ENCODE measurements at places on chromosomes 5 and 9. TPM values are rescaled to one million over a fixed set of nuclear protein-coding genes. Genes with fewer than 3 reads are reported as not detected.

Gene TPRN
- total RNA-seq = 15.1 TPM

Gene P4HA2
- 49.5 TPM for total RNA-seq

- no peak for DNase-seq
These were observed 15.7 kb downstream of the PIP5K1B start for GRCh38 chr9:68720656-68721313.

Gene LHX3
- total RNA-seq = not detected

DNA sequence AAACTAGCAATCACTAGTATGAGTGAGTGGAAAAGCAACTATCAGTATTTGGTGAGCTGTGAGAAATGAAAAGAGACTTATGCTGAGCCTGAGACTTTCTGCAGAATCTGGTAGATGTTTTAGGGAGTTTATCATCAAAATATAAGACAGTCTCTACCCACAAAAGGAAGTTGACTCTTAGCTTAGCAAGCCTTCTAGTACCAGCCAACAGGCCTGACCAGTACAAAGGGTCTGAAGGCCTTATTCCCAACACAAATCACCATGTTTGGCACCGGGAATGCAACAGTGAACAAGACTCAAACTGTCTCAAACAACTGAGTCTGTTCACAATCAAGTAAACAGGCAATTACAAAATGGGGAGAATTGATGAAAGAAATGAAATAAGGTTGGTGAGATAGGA, 244.4 kb downstream of the CWC27 start:
- DNase-seq = no peak

GRCh38 chr5:89204756-89205155, 321.8 kb upstream of the MEF2C start:
- no peak for DNase-seq

GRCh38 chr9:117088140-117088539, 326.7 kb downstream of the ASTN2 start:
- peak; percentile 1 for DNase-seq

Gene C9
- not detected for total RNA-seq

- no peak for DNase-seq
These were observed 76.1 kb downstream of the NREP start for GRCh38 chr5:111680737-111681413.

- peak; percentile 20 for DNase-seq
These were observed 420.2 kb upstream of the IRX1 start for GRCh38 chr5:3175416-3175815.

- DNase-seq = no peak
These were observed 138.1 kb downstream of the RGS3 start for GRCh38 chr9:113601656-113602055.

DNA sequence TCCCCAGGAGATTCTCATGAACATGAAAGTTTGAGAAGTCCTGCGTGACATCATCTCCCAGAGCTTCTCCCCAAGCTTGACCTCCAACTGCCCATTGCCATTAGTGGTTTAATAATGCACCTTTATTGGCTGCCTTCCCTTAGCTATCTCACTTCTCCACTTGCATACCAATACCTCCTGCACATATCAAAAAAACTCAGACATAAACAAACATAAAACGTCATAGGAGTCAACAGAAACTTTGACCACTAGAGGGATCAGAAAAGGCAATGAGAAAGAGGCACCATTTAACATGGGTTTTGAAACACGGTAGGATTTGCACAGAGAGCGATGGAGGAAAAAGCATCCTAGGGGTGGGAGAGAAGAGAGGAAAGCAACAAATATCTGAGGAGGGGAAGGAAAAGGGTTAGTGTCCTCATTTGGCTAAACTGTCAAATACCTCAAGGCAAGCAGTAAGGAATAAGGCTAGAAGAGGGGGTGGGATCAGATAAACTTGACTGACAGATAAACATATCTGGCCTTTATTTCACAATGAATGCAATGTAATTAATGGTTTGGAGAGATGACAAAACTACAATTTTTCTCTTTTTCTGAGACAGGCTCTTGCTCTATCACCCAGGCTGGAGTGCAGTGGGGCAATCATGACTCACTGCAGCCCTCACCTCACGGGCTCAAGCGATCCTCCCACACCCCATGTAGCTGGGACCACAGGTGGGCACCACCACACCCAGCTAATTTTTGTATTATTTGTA, 27.0 kb downstream of the GNAQ start:
- no peak for DNase-seq

Gene CARTPT
- not detected for total RNA-seq

DNA sequence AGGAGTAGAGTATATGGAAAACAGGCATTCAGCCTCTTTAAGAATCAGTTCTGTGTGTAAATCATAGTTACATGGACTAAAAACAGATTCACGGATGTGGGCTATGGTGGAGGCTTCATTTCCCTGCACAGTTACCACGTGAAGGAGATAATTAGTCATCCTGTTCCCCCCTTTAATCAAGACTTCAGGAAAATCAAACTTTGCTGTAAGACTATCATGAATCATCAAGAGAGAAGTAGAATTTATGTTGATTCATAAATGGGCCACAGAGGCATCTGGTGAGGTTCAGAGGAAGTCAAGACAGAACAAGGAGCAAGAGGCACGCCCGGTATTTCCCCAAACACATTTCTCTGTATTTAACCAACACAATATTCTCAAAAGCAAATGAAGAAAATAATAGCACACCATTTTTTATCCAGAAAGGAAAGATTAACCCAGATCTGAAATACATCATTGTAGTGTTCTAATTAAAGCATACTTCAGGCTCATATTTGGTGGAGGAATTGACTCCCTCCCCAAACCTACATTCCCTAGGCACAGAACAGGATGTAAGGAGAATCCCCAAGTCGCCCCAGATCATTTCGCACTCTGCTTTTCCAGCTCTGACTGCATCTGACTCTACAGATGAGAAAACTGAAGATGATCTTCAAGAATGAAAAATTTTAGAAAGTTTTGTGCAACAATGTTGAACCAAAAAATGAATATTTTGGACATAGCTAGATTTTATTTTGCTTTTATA, 175.8 kb upstream of the GAS1 start:
- DNase-seq = no peak

Gene C5orf15
- 41.4 TPM for total RNA-seq

GRCh38 chr5:173472784-173473278, 143.6 kb downstream of the BOD1 start:
- DNase-seq = no peak

DNA sequence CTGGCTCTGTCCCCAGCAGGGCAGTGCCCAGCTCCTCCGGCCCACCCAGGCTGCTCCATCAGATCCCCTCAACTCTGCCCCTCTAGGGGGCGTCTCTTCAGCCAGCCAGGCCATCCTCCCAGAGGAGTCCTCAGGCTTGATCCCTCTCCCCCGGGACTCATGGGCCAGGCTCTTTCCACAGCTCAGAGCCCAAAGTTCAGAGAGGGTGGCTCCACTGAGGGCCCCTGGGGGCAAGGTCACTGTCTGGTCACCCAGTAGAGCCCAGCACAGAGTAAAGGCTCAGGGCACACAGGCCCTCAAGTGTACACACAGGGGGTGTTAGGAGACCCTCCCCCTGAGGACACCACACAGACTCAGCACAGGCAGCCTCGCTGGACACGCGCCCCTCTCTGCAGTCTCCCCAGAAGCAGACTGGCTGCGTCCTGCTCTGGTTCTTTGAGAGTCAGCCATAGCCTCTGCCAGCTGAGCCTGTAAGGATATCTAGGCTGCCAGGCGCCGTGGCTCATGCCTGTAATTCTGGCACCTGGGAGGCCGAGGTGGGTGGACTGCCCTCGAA, 64.8 kb downstream of the PAX5 start:
- DNase-seq = no peak

DNA sequence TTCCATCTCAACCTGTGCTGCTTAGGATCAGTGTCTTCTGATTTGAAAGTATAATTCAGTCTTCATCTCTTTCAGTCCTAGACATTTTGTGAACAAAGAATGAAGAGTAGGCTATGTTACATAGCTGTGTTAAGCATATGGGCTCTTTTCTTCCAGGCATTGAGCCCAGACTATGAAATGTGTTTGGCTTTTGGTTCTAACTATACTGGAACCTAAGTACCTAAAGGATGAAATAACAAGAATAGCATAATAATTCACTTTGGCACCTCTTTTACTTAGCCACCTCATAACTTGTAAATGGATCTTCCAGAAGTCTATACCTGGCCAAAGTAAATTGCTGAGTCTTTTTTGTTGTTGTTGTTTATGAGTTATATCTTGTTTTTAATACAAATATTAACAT, 71.4 kb downstream of the SLF1 start:
- no peak for DNase-seq

Gene CCDC152
- total RNA-seq = 6.6 TPM

DNA sequence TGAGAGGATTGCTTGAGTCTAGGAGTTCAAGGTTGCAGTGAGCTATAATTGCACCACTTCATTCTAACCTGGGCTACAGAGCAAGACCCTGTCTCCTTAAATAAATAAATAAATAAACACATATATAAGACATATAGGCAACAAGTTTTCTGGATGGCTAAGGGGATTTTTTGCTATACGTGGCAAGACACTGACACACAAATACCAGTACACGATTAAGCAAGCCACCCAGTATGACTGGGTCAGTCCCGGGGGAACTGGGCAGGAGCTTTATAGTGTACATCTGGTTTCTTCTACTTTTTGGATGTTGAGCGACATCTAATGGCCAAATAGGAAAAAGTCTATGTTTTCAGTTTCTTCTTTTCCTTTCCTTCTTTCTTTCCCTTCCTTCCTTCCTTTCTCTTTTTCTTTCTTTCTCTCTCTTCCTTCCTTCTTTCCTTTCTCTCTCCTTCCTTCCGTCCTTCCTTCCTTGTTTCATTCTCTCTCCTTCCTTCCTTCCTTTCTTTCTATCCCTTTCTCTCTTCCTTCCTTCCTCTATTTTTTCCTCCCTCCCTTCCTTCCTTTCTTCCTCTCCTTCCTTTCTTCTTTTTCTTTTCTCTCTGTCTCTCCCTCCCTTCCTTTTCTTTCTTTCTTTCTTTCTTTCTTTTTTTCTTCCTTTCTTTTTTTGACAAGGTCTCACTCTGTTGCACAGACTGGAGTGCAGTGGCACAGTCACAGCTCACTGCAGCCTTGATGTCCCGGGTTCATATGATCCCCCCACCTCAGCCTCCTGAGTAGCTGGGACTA, 47.0 kb upstream of the PLIN2 start:
- DNase-seq = peak; percentile 80

DNA sequence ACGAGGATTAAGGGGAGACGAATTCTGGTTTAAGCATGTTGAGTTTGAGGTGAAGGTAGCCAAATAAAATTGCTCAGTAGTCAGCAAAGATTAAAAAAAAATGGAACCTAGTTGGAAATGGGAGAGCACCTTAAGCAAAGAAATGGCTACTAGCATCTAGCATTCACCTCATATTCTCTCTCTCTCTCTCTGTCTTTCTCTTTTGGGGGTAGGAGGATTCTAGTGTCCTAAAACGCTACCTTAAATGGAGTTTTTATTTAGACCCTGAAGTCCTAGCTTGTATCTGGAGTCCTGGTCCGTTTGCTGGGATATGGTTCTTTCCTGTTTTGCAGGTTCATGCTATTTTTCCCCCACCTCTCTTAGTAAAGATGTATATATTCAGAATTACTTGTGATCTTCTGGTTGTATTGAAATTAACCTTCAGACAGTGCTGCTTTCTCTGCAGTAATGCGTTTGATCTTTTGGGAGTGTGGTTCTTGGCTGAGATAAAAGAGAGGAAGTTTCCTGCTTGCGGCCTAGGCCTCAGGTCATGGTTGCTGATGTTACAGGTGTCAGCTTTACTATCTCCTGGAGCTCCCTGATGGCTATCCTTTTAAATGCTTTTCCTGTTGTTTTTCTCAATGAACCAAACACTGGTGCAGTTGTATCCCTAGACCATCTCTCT, 8.0 kb downstream of the TGFBR1 start:
- peak; percentile 86 for DNase-seq

DNA sequence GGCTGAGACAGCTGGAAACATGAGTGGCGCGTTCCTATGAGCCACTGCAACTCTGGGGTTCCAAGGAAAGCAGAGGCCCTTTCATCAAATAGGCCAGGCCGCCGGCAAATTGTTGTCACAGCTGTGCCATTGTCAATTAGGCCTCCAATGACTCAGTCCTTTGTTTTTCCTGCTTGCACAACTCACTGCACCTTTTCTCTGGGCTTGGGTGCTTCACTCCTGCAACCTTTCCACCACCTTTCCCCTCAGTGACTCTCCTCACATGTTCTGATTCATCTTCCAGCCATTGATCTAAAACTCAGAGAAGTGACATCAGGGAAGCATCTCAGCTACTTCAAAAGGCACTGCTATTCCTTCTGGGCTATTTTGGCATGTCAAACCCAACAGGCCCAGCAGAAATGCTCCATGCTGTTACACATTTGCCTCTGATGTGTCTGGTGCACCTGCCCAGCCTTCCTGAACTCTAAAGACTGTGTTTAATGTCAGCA, 653.7 kb downstream of the NR2F1-AS1 start:
- DNase-seq = no peak

Gene NPR3
- total RNA-seq = not detected

Gene SLC34A3
- not detected for total RNA-seq

DNA sequence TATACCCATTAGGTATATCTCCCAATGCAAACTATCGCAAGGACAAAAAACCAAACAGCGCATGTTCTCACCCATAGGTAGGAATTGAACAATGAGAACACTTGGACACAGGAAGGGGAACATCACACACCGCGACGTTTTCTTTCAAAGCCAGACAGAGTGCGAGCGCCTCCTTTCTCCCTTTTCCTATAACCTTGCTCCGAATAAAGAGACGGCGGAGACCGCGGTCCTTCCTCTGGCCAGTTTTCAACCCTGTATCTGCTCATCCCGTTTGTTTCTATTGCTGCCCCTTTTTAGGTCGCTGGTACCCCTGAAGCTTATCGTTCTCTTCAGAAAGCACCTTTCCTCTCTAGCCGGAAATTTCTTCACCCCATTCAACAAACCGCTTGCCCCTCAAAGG, 1.3 kb downstream of the LVRN start:
- DNase-seq = no peak

- DNase-seq = no peak
These were observed 1417.0 kb upstream of the ACO1 start for GRCh38 chr9:30967476-30967875.

DNA sequence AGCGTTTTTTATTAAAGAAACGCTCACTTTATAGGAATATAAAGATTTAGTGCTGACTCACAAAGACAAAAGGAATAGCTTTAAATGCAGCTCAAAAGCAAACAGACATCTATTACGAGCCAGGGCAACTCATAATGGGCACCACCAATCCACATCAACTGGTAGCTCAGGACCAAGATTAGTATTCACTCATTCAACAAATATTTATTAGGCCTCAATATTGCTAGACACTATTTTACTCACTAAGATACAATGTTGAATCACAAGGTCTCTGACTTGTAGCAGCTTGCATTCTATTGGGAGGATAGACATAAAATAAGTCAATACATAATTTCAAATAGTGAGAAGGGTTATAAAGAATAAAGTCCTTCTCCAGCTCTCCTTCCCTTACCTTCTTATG, 8.0 kb upstream of the MAN2A1 start:
- DNase-seq = no peak

Gene BBLN
- 89.3 TPM for total RNA-seq

DNA sequence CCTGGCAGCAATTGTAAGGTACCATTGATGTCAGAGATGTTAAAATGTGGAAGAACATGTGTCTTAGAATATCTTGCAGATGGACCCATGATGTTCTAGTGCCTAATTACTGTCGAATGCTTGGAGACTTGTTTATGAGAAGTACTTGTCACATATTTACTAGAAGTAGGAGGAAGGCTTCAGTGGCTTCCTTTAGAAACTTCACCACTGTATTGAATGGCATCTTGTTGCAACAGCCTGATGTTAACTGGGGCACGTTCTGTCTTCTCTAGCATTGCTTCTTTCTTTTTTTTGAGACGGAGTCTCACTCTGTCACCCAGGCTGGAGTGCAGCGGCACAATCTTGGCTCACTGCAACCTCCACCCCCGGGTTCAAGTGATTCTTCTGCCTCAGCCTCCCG, 16.5 kb downstream of the UGCG start:
- no peak for DNase-seq

- DNase-seq = no peak
These were observed 280.1 kb upstream of the PUM3 start for GRCh38 chr9:3124001-3124400.

Gene OR1Q1
- total RNA-seq = not detected
